ENCODE measurements at places on chromosomes 1 and 21.

DNA sequence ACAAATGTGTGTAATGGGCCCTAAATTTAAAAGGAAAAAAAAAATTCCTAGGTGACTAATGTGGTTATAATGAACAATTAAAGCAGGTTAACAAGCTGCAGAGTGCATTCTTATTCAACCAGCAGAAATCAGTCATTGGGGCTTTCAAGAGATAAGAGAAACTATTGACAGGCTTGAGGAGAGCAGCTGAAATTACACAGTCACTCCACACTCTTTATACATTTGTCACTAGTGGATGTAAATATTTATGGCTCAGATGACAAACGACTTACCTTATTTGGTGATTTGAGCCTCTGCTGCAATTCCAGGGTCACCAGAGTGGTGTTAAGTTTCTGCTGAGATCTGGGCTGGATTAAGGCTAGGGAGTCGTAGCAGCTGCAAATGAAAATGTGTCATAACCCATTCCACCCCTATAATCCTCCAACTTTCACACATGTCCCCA is 896.3 kb downstream of the TTLL7 start:
- peak; percentile 94 for DNase-seq

DNA sequence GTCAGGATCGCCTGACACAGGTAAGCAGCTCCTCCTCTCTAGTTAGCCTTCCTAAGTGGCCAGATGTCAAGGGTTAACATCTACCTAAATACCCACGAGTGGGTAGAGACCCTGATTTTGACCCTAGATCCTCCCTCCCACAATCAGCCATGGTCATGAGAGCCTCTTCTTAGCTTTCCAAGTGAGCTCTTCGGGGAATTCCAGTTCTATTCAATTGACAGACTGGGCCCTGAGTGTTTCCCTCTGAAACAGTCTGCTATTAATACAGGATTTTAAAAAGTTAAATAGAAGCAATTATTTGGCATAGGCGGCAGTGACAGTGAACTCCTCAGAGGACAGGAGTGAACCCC is 28.1 kb downstream of the C2CD2 start:
- no peak for DNase-seq

DNA sequence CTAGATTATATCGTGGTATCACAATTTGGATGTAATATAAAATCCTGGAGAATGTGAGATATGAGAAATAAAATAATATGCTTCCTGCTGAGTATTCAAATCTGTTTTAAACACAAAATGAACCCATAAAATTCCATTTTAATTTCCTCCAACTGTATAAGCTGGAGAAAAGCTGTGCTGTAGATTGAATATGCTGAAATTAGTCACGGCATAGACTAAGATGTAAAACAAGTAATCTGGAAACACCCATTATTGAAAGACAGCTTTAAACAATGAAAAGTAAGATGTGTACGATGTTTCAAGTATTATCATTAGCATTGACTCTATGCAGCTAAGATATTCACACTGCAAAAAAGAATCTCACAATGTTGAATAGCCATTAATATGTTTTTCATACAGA is 403.4 kb upstream of the BRINP3 start:
- DNase-seq, result no peak

- no peak for DNase-seq
These were observed 43.1 kb upstream of the TNFSF18 start for GRCh38 chr1:173093691-173094445.

- peak; percentile 61 for DNase-seq
These were observed 21.2 kb downstream of the CEP170 start for GRCh38 chr1:243233908-243234307.

DNA sequence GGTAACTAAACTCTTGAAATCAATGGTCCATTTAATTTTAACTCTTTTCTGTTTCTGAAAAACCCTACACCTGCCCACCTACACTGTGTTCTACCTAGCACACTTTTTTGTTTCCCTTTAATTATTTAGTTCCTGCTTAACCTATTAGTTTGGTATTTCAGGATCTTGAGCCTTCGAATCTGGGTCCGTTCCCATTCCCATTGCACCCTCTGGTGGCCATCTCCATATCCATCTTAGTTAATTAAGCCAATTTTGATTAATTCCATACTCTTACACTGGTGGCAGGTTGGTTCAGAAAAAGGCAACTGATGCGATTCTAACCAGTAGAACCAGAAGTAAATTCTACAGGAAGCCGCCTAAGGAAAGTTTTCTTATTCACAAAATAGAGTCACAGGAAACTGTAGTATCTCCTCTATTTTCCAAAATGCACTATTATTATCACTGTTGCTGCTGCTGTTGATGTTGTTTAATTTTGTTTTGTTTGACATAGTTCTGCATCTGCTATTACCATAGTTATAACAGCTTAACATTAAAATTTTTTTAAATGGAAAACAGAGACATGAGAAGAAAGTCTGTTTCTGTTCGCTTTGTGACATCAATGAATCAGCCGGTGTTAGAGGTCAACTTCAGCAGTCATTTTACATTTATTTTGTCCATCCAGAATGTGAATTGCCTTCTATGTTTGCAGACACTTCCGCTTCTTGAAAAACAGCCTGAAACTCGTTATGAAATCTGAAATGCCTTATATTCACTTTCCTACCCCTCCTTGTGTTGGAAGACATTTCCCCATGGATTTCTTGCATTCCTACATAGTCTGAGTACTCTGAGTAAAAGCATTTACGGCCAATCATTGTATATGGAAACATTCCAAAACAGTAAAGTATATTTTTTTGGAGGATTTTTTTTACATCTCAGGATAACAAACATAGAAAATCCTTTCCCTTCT is 115.5 kb upstream of the NCAM2 start:
- peak; percentile 87 for DNase-seq

GRCh38 chr1:29260531-29260930 is 24.2 kb downstream of the PTPRU start:
- DNase-seq, result no peak

DNA sequence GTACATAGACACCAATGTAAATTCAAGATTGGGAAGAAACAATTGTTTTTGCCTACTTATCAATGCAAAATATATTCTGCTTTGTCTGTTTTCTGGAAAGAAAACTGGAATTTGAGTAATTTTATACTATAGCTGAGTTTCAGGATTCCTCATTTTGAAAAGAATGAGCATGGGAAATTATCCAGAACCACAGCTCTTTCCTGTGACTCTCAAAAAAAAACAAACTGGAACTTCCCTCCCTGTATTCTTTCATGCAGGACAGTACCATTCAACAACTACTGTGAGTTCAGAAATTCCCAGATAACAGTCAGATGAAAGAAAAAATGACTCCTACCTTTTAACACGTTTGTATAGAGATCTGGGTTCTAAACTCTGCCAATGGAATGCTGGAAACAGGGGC is 372.4 kb downstream of the TGFB2 start:
- peak; percentile 75 for DNase-seq
